ENCODE measurements at places on chromosomes 2 and 18.

- no peak for DNase-seq
Measured at GRCh38 chr2:6810961-6811360, 54.7 kb downstream of the CMPK2 start.

DNA sequence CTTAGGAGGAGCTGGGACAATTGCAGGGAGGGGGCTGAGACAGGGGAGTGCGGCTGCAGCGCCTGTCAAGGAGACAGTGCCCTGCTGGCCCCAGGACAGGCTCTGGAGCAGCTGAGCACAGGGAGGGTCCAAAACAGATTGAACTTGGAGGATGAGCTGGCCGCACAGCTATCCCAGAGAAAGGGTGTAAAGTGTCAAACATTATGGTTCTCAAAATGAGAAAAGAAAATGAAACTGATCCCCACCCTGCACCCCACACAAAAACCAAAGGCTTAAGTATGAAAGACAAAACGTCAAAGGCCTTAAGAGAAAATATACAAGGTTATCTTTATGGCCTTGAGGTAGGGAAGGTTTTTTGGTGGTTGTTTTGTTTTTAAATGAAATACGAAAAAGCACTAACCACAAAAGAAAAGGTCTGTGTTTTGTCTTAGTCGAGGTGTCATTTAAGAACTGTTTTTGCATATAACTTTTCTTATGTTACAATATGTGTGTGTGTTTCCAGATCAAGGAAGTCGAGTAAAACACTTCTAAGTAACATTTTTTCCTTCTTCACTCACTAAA, 111.8 kb downstream of the HDAC4 start:
- no peak for DNase-seq

DNA sequence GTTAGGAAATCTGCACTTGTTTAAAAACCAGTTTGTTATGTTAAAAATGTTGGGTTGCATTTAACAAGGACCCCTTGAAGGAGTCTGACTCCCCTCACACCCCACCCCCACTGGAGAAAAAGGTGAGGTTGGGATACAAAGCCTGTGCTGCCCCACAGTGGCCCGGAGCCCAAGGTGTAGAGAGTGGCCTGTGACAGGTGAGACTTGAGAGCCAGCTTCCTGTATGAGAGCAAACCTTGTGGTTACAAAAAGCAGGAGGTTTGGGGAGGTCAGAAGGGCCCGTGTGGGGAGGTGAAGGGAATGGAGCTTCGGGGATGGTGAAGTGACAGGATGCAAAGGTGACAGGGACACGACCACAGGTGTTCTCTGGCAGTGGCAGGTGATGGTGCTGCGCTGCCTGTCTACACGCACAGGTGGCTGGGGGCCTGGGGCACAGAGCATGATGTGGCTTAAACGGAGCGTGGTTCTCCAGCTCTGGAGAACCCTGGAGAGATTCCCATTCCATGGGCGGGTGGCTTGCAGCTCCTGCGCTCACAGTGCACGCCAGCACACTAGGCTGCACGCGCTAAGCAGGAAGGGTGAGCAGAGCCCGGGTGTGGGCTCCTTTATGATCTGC, 29.0 kb downstream of the IMPA2 start:
- no peak for DNase-seq

GRCh38 chr18:24014986-24015638, 558 bp downstream of the TTC39C start:
- peak; percentile 83 for DNase-seq

DNA sequence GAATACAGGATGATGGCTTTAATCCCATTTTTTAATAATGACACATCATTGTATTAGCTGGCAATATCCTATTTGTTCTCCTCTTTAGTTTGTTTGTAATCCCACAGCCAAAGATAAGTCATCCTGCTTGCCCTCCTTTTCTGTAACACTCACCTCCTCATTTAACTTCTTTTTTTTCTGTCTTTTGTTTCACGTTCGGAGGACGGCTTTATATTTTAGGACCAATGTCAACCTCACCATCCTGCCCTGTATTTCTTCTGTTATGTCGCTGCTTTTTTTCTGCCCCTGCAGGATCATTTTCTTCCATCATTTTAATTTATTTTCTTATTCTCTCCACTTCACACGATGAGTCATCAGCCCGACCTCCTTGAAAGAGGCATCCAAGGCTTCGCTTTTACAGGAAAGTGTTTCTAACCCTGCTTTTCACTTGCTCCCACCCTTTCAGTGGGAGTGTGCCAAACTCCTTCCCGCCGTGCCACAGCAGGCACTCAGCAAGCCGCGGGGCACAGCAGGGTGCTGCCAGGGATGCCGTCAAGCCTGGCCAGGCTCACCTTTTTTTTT, 11.4 kb downstream of the RAB31 start:
- peak; percentile 21 for DNase-seq

- DNase-seq, result no peak
Measured at GRCh38 chr2:152054593-152054992, 44.3 kb downstream of the CACNB4 start.

DNA sequence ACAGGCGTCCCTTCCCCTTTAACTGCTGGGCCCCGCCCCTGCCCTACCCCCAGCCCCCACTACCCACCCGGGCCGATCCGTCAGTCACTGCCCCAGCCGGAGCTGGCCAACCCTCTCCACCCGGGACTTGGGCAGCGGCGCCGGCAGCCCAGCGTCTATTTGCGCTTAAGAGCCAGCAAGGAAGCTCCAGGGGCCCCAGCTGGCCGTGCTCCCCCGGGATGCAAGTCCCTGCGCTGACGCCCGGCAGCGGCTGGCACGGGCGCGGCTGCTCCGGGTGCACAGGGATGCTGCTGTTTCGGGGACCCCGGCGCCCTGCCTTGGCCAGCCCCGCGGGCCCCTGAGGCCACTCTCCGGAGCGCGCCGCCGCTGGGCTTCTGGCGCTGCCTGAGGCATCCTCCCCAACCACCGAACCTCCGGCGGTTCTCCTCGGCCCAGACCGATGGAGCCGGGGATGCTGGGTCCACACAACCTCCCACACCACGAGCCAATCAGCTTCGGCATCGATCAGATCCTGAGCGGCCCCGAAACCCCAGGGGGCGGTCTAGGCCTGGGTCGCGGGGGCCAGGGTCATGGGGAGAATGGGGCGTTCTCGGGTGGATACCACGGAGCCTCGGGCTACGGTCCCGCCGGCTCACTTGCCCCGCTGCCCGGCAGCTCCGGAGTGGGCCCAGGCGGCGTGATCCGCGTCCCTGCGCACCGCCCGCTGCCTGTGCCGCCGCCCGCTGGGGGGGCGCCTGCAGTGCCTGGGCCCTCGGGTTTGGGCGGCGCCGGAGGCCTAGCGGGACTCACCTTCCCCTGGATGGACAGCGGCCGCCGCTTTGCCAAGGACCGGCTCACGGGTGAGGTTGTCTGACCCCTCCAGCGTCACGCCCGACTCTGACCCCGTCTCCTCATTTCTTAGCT, at the start of gene TLX2:
Gene TLX2, plus strand, starts transcription at position 83 of the 903 bp plus-strand sequence. Its CDS starts 357 bp downstream, at position 440.
- peak; percentile 81 for DNase-seq

GRCh38 chr2:28678944-28679343, 72.7 kb upstream of the PPP1CB start:
- no peak for DNase-seq

GRCh38 chr18:36379435-36379984, 82.0 kb downstream of the FHOD3 start:
- no peak for DNase-seq

DNA sequence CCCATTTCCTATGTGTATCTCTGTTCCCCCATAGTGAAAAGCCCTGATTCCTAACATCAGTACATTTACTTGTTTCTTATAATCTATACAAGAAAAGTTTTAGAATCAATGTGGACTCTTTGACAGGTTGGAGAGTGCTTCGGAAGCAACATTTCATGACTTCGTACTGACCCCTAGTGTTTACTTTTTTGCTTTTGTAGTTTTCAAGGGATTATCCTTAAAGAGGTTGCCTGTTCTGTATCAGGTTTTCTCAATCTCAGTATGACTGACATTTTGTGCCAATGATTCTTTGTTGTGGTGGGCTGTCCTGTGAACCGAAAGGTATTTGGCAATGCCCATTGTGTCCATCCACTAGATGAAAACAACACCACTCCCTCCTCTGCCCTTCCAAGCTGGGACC, 43.3 kb upstream of the SERPINB2 start:
- peak; percentile 18 for DNase-seq

DNA sequence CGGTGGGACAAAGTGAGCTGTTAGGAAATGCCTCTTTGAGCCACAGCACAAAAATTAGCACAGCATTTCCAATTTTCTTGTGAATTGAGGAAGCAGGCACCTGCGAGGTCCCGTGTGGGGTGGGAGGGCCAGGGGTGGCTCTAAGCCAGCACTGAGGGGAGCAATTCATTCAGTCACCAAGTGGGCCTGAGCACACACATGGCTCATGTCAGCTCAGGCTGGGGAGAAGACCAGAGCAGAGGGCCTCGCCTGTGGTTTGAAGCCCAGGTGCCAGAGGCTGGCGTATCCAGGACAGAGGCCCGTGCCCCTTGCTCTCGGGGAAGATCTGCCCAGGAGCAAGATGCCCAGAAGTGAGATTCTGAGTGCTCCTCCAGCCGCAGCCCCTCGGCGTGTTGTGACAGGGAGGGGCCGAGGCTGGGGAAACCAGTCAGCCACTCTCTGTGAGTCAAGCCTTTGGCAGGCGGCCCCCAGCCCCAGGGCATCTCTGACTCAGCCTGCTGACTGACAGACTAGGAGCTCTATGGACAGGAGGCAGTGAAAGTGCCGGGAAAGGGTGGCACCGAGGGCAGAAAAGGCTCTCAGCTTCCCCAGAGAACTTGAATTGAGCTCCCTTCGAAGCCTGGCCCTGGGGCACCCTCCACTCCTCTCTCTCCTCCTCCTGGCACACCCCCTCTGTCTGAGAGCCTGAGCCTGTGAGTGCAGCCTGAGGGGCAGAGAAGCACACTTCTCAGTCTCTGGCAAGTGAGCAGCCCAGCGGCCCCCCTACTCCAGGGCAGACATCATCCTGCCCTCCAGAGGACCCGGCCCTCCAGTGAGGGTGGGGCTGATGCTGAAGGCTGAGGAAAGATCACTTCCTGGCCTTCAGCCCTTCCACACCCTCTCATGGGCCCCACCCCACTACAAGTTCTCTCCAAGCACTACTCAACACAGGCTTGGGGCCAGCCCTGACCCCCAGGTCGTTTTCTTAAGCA, 32.3 kb downstream of the CYP26B1 start:
- DNase-seq, result no peak

- no peak for DNase-seq
Measured at GRCh38 chr2:74554820-74555531, 456 bp downstream of the DOK1 start.

Measured in NCI-H146 (cell line).